Fibroblast of skin of abdomen (primary cell): ENCODE measurements at places on chromosomes 12 and 14.

DNA sequence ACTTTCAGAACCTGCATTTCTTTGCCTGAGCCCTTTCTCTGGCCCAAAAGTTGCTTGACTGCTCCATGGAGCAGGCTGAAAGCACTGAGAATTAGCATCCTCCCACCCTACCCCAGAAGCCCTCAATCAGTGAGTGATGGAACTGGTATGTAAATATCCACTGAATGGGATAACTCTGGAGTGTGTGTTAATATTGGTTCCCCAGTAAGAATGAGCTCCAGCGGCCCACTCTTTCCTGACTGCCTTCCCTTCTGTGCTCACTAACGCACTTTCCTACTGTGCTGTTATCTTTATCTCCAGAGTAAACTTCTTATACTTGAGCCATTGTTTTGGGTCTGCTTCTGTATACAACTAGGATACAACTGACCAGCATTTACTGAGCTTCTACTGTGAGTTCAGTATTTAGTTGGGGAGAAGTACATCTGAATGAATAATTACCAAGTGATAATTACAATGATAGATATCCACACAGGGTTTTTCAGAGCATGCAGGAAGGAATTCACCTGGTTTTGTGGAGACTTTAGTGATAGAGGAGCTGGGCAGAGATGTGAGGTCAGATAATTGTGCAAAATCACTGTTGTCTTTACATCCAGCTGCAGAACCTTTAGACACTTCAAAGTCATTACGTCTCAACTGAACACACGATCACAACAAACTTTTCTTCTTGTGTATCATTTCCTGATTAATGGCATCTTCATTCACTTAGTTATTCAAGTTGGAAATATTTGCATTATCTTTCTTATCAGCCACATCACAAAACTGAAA, 149.2 kb upstream of the BTG1 start:
- DNase-seq: peak; percentile 39

- DNase-seq: no peak
Observed at GRCh38 chr12:92648242-92649031, 54.4 kb upstream of the PLEKHG7 start.

DNA sequence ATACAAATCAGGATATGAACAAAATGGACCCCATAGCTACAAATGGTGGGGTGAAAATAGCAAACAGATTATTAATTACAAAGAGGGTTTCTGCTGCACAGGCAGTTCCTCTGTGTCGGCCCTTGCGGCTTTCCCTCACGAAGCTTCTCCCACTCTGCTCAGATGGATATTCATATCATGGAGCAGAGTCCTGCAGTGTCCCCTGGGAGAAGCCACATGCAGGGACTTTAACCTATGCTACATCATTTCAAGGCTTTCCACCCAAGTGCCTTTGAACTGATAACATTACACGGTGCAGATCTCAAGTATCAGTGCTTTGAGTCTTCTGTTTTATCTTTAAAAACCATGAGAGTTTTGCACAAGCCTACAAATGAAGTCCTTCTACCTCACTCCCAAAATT, 229.1 kb downstream of the PPM1H start:
- no peak for DNase-seq

GRCh38 chr12:3097186-3097804, 20.1 kb downstream of the TSPAN9 start:
- DNase-seq: peak; percentile 44

DNA sequence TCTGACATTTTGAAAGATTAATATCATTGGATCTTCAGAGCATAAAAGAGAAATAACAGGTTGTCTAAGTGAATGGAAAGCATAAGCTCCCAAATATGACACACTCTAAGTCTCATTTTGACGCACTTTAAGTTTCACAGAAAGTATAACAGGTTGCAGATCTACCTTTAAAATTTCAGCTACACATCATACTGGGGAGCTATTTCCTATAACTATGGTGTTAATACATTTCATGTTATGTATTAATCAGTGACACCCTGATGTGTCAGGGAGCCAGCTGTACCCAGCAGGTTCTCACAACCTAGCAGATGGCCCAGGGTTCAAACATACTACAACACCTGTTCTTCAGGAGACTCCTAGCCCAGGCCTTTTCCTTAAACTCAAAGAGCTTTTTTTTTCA, 31.1 kb upstream of the TMX1 start:
- DNase-seq: no peak

GRCh38 chr12:61384511-61384910, 875.7 kb upstream of the USP15 start:
- DNase-seq: peak; percentile 62

DNA sequence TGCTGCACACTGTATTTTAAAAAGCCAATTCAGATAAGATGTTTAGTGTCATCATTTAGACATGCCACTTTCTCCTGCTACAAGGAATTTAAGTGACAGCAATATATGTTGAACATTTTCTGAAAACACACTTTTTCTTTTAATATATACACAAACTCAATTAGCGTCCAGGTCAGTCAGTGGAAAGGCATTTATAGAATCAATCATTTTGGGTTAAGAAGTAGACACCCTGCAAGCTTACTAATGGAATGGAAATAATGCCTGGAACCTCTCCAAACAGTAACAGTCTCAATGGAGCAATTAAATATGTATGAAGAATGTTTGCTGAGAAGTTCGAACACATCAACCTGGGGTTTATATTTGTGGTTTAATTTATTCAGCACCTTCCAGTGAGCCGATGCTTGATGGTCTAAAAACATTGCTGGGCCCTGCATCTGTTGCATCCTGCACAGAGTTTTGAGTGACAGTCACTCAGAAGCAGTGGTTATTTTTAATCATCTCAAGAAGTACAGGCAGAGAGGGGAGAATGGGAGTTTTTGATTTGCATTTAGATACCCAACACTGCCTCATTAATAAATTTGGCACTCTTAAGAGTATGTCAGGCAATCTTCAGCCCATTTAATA, 410.7 kb downstream of the TMEM117 start:
- DNase-seq: peak; percentile 59

- DNase-seq: no peak
Observed at GRCh38 chr12:31220633-31221550, 105.1 kb downstream of the SINHCAF start.

- DNase-seq: peak; percentile 53
Observed at GRCh38 chr14:31465111-31465510, 7.8 kb upstream of the DTD2 start.
